ENCODE measurements at places on chromosomes 12 and 14.
A peak's percentile ranks its signal among the peaks of the same experiment; 100 is the strongest.

DNA sequence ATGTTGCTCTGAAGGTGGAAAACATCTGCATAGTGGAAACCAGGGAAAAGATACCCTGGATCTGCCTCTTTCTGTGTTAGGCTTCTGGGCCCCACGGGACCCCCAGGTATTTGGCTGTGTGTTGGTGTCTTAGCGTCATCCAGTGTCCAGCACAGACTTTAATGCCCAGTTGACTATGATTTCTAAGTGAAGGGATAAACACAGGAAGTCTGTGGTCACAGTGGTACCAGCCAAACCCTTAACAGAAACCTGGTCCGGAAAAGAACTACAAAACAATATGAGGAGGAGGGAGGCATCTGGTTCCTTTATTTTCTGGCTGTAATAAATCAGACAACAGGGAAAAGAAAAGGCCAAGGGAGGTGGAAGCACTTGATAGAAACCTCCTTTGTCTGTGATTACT lies 56.4 kb downstream of the CMKLR1 start:
- DNase-seq, result no peak

DNA sequence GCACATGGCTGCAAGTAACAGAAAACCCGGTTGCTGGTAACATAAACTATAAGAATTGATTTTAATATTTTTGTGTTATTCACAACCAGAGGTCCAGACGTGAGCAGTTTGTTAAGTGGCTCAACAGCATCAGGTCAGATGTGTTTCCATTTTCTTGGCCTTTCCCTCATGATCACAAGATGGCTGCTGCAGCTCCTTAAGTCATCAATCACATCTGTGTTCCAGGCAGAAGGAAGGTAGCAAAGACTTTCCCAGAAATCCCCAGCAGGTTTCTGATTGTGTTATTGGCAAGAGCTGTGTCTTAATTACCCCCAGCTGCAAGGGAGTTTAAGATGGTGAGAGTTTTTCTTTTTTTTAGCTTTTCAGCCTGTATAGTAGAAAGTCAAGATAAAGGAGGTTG lies 40.4 kb upstream of the MYL2 start:
- DNase-seq, result no peak

DNA sequence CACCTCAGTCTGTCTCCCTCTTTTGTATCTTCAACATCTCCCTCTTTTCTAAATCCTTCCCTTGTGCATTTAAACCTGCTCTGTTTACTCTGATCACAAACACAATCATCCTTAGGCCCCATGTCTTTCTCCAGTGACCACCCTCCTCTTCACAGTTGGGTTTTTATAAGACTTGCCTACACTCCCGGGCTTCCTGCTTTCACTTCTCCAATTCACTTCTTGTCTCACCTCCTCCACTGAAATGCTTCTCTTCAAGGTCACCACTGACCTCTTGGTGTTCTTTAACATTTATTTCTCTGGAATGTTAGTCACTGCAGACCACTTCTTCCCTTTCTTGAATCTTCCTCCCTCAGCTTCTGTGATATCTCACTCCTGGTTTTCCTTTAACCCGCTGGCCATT lies 8.7 kb upstream of the SMCO2 start:
- DNase-seq, result no peak

DNA sequence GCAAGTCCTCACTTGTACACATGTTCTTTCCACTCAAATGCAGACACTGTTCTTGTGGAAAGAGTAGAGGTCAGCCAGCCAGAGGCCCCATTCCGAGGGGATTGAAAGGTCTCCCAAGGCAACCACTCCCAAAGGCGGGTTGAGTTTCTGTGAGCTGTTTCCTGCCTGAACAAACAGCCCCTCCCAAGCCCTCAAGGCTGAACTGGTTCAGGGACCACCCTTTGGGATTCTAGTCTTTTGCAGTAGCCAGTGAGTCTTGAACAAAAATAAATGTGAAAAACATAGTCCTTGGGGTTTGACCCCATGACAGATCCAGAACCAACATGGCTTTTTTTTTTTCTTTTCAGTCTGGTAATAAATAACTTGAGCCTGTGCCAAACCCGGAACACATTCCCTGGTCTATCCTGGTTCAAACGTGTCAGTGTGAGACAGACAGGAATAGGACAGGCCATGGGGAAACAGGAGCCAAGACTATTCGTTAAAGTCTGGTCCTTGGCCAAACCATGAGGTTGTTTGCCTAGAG lies 17.6 kb upstream of the STK38L start:
- peak; percentile 24 for DNase-seq

DNA sequence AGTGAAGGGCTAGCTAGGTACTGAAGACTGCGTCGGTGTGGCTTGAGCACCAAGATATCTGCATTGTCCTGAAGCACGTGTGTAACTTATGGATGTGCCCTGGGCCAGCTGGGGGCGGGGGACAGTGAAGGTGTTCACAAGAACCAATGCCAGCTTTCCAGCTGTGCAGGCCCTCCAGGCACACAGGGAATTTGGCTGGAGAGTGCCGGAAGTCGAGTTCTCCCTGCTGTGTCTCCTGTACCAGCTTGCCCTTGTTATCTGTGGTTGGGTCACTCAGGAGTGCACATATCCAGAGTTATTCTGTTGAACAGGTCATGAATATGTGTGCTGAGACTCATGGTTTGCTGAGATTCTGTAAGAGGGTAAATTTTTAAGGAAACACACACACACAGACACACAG lies 75.9 kb upstream of the CRY1 start:
- DNase-seq, result peak; percentile 69

DNA sequence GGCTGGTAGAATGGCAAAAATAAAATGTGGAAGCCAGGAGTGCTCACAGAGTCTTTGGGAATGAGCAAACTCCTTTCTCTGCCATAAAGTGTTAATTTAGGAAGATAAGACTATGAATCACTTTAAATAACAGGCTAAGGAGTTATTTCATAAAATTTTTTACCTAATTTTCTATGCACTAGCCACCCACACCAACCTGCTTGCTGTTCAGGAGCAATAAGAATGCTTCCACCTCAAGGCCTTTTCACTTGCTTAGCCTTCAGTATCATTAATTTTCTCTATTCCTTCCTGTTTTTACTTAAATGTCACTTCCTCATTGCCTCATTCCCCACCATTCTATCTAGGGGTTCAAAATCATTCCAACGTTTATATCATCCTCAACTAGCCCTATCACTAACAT lies 326.8 kb downstream of the CCER1 start:
- no peak for DNase-seq

DNA sequence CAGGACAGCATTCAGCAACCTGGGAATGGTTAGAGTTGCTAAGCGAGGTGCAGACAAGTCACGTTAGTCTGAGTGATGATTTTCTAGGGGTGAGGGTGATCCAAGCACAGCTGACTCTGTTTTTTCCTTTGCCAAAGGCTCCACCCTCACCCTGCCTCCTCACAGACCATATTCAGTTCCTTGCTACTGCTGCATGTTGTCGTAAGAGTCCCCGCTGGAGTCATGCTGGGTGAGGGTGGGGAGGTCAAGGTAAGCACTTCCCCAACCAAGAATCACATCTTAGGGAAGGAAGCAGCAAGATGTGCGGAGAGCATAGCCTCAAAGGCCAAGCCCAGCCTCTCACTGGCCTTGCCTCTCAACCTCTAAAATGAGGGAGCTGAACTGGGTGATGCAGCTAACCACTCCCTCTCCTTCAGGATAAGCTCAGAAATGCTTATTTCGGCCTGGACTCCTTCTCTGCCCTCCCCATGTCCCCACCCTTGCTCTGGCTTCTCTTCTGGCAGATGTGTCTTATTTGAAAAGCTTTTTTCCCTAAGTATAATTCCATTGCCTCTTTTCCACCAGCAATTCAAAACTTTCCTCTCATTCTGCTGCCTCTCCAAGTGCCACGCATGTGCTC lies 66.9 kb upstream of the ACTN1 start:
- DNase-seq, result no peak

- no peak for DNase-seq
These were observed 55.0 kb downstream of the TMEM30B start for GRCh38 chr14:61226015-61226654.

DNA sequence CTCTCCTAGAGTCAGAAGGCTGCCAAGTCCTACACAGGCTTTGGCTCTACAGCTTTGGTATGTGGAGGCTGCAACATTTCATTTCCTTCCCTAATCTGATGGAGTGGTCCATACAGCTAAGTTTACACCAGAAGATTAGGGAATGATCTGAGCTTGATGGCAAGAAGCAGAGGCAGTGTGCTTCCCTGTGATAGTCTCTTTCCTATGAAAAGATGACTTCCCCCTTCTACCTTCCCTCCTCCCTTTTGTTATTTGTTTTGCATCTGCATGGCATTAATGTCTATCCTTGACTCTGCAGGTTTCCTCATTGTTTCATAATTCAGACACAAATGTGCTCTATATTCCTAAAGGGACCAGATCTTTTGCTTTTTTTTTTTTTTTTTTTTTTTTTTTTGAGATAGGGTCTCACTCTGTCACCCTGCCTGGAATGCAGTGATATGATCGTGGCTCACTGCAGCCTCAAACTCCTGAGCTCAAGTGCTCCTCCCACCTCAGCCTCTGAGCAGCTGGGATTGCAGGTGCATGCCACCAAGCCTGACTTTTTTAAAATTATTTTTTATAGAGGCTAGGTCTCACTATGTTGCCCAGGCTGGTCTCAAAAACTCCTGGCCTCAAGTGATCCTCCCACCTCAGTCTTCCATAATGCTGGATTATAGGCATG lies 76.3 kb downstream of the GRIP1 start:
- no peak for DNase-seq

- no peak for DNase-seq
These were observed 235.9 kb downstream of the CPNE8 start for GRCh38 chr12:38669530-38669929.

DNA sequence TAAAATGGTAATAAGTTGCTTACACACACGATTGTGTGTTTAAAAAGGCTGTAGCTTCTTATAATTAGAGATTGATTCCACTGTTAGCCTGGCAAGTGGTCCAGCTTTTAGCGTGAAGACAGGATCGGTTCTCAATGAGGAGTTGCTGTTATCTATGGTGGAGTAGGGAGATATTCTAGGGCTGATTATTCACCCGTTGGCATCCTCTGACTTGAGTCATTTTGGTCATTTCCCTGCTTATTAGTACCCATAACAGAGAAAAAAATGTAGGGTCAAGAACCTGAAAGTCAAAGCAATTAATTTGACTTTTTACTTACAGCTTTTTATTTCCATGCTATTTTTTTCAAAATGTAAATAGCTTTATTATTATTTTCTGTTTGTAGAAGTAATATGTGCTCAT lies 76.0 kb downstream of the KCNK13 start:
- DNase-seq, result no peak

GRCh38 chr14:96592591-96593386 lies 90.6 kb downstream of the PAPOLA start:
- DNase-seq, result no peak

- DNase-seq, result no peak
These were observed 152.4 kb downstream of the SEC23A start for GRCh38 chr14:38950676-38951075.

DNA sequence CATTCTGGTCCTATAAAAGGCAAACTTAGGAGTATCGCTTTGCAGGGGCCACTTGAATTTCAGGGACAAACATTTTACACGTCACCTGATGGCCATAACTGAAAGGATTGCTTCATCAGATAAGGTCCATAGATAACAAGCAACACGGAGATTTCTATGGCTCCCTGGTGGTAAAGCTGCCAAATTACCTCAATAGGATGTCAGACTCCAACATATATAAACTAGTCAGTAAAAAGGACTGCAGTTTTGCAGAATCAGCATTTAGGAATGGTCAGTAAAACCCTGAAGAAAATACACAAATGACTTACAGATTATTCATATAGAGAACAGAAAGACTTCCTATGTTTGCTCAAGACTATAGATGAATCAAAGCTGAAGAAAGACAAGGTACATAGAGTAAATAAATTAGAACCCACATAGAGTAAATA lies 66.1 kb upstream of the GRIP1 start:
- DNase-seq, result peak; percentile 82

- no peak for DNase-seq
These were observed 85.5 kb upstream of the PTPRB start for GRCh38 chr12:70722584-70723343.

DNA sequence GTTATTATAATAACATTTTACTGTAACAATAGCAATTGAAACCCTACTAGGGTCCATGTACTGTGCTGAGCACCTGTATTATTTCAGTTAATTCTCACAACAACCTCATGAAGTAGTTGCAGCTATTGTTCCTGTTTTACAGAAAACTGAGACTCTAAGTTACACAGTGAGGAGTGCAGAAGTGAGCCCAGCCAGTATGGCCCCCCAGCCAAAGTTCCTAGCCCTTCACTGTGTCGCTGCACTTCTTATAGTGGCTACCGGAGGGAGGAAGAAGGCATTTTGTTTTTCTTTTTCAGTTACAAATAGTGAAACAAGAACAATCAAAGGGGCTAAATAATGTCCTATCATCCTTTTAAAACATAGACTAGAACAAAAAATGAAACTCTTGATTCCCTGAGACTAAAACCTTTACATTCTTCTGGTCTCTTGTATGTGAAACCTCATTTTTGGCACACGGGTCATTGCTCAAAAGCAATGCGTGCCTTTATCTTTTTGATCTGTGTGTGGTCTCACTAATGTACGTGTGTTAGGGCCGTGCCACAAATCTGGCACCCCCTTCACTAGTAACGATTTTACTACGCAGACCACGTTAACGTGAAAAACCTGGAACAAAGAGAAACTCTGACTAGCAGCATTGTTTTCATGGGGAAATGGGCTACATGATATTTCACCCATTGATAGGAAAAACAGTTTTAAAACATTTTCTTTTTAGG lies 88.7 kb downstream of the LLPH start:
- DNase-seq, result no peak

- no peak for DNase-seq
These were observed 1.3 kb downstream of the TEAD4 start for GRCh38 chr12:2960390-2960956.

DNA sequence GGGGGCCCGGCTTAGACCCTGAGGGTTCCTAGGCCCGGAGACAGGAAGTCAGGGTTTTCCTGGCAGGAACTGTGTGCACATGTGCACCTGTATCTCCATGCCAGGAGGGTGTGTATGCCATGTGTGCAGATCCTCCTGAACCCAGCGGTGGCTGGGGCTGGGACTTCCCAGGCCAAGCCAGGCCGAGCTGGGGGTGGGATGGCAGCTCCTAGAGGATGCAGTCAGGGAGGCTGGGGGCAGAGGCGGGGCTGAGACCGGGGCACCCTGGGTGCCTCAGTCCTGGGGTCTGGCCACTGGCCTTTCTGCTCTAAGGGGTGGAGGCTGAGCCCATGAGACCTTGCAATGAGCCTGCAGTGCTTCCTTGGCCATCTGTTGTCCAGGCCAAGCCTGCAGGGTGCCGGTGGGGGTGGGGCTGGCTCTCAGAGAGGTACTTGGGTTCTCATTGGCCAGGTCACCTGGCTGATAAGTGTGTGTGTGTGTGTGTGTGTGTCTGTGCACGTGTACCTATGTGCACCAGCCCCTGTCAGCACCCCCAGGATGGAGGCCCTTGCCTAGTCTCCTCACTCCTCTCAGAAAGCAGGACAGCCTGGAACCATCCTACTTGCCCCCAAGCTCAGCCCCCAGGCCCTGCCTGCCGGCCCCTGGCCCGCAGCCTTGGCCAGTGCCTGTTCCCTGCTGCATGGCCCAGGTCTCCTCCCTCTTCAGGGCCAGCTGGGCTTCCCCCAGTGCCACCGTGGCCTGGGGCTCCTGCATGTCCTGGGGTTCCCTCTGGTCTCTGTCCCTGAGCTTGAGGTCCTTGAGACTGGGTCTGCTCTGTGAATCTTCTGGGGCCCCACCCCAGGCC lies 10.6 kb upstream of the TNFAIP2 start:
- no peak for DNase-seq

All from NCI-H146 (cell line).